ENCODE measurements at places on chromosomes 1 and 21.

- no peak for DNase-seq
Observed at GRCh38 chr1:150615346-150616201, 13.8 kb downstream of the ENSA start.

DNA sequence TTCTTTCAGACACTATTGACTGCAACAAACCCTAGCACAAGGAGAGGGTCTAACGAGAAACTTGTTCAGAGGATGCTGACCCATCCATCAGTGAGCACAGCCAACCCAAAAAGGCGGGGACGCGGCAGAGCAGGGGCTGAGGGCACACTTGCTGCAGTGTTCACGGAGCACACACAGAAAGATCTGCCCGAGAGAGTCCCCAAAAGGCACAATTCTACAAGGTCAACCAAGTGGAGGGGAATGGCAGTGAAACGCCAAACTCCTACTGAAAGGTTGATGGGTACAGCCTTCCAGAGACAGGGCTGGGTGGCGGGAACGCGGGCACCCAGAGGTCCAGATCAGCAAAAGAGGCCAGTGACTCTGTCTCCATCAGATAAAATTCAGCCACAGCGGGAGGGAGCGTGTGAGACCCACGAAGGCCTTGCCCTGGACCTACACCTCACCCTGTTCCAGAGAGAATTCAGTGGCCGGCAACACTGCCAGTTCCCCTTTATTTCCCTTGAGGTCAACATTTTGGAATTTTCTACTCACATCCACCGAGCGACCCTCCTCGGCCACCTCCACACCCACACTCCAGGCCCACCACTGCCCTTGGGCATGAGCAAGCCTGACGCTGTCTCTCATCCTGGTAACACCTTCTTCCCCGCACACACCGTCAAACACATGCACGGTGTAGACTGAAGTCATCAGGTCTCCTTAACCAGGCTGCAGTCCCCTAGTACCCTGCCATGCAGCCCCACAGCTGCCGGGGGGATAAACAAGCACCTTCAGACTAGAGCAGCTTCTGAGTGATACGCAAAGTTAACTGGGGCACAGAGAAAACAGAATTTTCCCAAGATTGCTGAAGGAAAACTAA, 5.5 kb downstream of the GNG4 start:
- no peak for DNase-seq

DNA sequence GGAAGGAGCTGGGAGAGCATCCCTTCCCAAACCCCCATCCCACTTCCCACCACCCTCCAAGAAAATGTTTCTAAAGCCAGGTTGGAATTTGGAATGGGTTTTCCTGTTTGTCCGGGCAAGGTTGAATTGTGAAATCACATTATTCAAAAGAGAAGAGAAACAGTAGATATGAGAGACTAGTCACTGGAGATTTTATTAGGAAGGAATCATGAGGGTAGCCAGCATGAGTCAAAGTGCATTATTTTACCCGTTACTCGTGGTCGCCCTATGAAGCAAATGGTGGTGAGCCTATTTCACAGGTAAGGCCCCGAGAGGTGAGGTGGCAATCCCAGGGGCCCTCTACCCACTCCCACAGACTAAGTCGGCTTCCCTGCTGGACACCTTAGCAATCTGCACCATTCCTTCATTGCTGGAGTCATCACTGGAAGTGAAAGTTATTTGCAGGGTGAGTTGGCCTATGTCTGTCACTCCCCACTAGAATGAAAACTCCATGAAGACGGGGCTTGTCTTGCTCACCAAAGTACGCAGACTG, 52.8 kb downstream of the TOMM20 start:
- DNase-seq, result no peak

DNA sequence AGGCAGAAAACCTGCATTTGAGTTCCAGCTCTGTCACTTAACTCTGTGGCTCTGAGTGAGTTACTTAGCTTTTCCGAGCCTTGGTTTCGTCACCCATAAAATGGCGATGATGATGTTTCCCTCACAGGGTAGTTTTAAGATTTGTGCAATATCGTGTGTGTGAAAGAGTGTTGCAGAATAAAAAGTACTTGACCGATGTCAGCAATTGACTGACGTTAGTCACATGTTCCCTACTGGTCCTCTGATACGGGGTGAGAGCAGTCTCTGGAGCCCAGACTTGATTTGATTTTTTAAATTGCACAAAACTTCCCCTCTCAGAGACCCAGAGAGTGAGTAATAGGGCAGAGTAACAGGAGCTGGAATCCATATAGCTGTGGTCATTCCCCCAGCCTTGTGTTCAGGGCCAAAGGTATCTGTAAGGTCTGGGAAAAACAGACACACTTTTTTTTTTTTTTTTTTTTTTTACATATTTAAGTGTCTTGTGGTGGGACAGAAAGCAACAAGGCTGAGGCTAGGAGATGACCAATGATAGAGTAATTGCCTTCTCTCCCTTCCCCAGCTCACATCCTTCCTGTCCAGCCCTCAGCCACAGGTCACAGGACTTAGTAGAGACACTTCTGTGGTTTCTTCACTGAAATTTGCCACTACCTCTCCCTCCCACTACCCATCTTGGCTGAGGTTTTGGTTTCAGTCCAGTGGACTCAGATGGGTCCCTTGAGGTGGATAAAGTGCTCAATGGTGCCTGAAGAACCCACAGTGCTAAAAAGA, 2.0 kb downstream of the FCER1G start:
- DNase-seq, result no peak

- no peak for DNase-seq
Observed at GRCh38 chr1:10444795-10445397, 4.9 kb upstream of the CORT start.

- DNase-seq, result no peak
Observed at GRCh38 chr1:163320891-163321290, 863 bp upstream of the NUF2 start.

DNA sequence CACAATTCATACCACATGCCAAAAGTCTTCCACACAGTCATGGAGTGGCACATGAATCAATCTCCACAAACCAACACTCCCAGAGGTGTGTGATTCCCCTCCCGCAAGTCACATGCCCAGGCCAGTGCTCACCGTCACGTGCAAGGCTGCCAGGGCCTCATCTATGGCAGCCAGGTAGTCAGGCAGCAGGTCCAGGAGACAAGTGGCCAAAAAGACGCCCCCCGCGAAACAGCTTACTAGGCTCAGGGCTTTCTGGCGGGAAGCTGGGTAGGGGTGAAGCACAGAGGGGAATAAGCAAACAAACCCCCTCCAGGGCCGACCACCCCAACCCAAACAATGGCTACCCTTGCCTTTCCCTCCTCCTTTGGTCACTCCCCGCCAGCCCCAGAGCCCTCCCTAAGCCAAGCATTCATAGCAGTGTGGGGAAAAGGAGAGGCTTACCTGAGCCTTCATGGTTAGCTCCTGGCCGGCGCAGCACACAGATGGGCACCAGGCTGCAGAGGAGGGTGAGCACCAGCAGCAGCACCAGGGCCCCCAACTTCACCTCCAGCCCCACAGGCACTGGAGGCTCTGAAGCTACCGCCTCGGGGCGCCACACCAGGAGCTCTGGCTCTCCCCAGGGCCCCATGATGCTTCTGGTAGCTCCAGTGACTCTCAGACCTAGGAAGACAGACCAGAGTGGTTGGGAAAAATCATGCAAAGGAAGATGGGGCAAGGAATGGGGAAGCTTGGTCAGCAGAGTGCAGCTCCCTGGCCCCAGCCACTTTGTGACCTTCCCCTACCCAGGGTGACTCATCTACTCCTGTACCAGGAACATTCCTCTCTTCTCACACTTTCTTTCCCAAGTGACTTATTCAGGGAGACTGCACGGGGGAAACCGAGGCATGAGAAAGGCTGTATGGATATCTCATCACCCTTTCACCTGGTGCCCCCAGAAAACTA, 978 bp downstream of the SLC39A1 start:
- DNase-seq, result no peak

GRCh38 chr1:206736878-206737728, 33.5 kb upstream of the IL19 start:
- no peak for DNase-seq

- DNase-seq, result peak; percentile 12
Observed at GRCh38 chr21:29175408-29176134, 45.1 kb downstream of the MAP3K7CL start.

- DNase-seq, result no peak
Observed at GRCh38 chr1:161299347-161299746, 10.4 kb downstream of the MPZ start.

GRCh38 chr1:162283657-162284056, 93.0 kb downstream of the SPATA46 start:
- DNase-seq, result no peak

GRCh38 chr1:21900766-21901472, 36.2 kb downstream of the HSPG2 start:
- DNase-seq, result no peak

GRCh38 chr1:219566951-219567947, 45.7 kb downstream of the ZC3H11B start:
- DNase-seq, result peak; percentile 70

DNA sequence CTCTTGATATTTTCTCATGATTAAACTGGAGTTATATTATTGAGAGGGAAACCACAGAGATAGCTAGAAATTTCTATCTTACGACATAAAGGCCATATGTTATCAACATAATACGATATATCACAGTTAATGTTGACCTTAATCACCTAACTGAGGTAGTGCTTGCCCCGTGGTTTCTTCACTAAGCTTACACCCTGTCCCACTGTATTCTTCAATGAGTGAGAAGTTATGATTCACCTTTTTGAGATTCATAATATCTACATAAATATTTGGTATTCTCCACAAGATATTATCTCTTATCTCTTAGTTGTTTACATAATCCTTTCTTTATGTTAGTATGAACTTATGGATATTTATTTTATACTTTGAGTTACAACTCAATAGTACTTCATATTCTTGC, 1714.1 kb downstream of the BRINP3 start:
- no peak for DNase-seq

GRCh38 chr1:114154963-114155322, 1.3 kb upstream of the SYT6 start:
- DNase-seq, result no peak

DNA sequence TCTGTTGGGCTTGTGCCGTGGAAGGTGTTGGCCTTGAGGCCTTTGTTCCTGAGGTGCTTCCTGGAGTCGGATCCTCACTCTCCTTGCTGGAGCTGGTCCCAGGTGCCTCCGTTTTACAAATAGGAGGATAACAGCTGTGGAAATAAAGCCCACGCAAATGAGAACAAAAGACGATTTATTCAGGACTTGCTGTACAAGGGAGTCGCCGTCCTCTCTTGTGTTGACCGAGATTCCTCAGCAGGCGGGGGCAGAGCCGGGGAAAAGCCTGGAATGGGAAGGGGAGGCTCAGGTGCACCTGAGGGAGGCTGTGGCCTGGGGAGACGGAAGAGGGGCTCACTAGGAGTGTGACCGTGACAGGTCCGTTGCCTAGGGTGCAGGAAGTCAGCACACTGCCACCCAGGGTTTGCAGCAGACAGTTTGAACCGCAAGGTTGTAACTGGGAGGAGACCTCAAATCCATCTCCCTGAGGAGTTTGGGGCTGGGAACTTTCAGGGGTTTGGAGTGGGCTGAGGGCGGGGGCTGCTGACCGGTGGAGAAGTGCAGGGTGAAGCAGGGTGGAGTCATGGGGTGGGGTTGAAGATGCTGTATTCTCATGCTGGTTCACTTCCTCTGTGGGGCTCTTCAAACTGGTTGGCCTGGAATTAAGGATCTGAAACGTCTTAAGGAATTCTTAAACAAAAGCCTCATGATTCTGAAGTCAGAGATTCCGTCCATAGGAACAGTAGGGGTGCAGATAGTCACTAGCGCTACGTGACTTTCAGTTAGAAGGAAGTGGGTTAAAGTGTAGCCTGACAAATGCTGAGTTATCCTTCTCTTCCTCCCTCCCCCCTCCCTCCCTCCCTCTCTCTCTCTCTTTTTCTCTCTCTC, 2.6 kb upstream of the CSTB start:
- no peak for DNase-seq

- no peak for DNase-seq
Observed at GRCh38 chr1:5917591-5918274, 74.5 kb downstream of the NPHP4 start.

DNA sequence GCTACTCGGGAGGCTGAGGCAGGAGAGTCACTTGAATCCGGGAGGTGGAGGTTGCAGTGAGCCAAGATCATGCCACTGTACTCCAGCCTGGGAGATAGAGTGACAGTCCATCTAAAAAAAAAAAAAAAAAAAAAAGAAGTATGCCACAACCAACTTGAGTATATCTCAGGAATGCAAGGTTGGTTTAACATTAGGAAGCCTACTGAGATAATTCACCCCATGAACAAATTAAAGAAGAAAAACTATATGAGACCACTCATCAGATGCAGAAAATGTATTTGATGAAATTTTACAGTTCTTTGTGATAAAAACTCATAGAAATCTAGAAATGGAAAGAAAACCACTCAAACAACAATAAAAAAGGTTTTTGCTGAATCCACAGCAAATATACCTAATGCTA, 373.8 kb downstream of the LMO4 start:
- no peak for DNase-seq

GRCh38 chr1:170662561-170663403, 1.1 kb upstream of the PRRX1 start:
- DNase-seq, result no peak

DNA sequence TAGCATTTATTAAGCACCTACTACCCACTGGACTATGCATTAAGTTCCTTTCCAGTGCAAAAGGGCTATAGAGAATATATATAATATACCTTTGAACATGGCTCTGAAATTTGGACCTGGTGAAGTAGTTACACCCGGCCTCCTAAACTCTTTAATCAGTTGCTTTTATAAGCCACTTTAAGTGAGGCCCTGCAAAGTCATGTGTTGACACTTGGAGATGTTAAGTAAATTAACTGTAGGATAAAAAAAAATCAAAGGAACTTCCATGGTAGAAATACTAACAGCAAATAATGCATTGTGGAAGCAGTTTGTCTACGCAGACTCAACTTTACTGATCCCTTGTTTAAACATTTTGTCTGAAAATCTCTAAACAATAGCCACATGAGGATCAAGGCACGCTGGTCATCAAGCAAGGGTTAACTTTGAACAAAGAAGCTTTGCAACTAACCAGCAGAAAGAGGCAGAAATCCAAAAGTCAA, 283.9 kb downstream of the VAV3 start:
- DNase-seq, result no peak

- DNase-seq, result no peak
Observed at GRCh38 chr21:36753556-36753955, 54.6 kb downstream of the SIM2 start.

DNA sequence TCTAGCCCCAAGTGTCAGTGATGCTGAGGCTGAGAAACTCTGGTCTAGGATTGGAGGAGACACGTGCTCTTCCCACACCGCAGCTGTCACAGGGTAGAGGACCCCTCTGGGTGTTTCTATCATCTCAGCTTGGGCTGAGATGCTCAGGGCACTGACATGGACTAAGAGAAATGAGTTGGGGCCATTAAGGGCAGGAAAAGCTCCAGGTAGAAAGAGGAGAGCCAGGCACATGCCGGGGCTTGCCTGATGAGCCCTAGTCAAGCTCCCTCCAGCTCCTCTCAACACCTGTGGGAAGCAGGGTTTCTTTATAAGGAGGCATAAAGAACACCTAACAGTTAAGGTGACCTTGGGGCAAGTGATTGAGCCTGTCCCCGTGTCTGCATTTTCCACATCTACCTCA, 17.3 kb downstream of the ABCA4 start:
- no peak for DNase-seq

GRCh38 chr1:231626535-231626950, at the start of gene DISC1:
Gene DISC1, plus strand, starts transcription at chr1:231626790. Its CDS starts 78 bp downstream, at chr1:231626868.
- no peak for DNase-seq

- no peak for DNase-seq
Observed at GRCh38 chr1:27403065-27403726, 10.8 kb downstream of the GPR3 start.

- DNase-seq, result no peak
Observed at GRCh38 chr21:19870682-19871081, 1127.5 kb upstream of the NCAM2 start.

Measured in SHP77 treated with DMSO at 0.1 percent for 48 hours (cell line).